ENCODE measurements at places on chromosomes 2 and 18.

- no peak for DNase-seq
Observed at GRCh38 chr2:159793326-159793725, 4.7 kb downstream of the CD302 start.

DNA sequence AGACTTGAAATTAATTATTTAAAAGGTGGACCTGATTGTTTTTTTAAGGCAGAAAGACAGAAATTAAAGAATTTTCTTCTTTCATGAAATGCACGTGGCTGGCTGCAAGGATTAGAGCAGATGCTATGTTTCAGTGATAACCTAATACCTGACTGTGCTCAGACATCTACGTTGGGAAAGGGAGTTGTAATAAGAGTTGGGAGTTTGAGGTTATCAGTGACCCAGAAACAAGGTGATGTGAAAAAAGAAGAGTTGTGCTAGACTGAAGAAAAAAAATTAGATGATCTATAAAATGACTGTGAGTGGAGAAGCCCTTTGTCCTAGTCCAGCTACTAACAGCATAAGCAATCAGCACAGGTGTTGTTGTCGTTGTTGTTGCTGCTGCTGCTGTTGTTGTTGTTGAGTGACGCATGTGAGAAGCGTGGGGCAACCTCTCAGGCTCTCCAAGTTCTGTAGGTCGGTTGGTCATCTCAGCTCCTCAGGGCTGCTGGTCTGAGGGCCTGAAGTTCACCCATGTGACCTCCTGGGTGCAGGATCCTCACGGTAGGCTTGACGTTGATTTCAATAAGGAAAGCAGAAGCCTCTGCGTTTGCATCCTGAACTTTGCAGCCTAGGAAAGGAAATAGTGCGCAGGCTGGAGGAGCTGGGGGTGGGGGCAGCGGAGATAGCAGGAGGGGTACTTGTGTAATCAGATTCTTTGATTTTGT, 7.6 kb downstream of the POU3F3 start:
- no peak for DNase-seq

GRCh38 chr2:19687017-19687659, 214.6 kb downstream of the TTC32 start:
- no peak for DNase-seq

DNA sequence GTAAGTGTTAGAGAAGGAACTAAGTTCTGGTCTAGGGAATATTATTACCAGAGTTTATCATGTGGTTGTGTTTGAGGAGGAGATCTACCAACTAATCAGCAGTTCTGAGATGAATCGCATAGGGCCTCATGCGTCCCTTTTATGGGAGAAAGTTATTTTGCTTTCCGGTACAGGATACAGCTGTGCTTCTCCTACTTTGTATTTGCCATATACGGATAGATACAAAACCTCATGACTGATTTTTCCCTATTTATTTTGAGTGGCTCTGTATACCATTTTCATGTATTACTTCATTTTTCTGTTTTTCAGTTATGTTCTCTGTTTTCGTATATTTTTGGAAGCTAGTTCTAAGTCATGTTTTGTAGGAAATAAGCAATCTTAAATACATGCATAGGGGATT, 66.8 kb downstream of the ACSL3 start:
- no peak for DNase-seq

GRCh38 chr18:32122039-32122438, 30.4 kb downstream of the RNF138 start:
- no peak for DNase-seq

GRCh38 chr2:127261804-127262406, 32.0 kb downstream of the ERCC3 start:
- no peak for DNase-seq

DNA sequence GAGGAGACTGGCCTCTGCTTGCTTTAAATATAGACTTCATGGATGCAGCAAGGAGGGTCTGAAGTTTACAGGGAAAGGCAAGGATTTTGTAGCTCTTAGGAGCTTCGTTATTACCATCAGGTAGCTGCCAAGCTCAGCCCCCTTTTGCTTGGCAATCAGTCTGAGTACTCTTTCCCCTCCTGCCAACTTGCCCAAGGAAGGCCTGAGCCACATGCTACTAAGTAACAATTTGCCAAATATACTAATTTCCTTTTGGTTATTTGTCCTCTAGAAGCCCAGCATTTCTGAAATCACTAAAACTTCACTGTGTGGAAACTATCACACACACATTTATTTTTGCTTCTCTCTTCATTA, 85.5 kb upstream of the ITPRID2 start:
- DNase-seq = no peak

DNA sequence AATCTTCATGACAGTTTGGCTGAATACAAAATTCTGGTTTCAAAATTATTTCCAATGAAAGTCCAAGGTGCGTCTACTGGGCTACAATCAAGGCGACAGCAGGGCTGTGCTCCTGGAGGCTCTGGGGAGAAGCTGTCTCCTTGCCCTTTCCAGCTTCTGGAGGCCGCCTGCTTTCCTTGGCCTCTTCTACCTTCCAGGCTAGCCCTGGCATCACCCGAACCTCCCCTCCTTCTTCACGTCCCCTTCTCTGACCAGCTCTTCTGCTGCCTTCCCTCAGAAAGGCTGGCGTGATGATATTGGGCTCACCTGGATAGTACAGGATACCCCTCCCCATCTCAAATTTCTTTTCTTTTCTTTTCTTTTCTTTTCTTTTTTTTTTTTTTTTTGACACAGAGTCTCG, 115.5 kb downstream of the KCNF1 start:
- DNase-seq = no peak

- DNase-seq = no peak
Observed at GRCh38 chr2:217195016-217195415, 335.2 kb upstream of the TNP1 start.

GRCh38 chr2:110106642-110107041, 9.0 kb downstream of the MALL start:
- no peak for DNase-seq

Data from stimulated activated CD4-positive, alpha-beta T cell treated with anti-CD3 and anti-CD28 coated beads, TNF-alpha, amount 100 ng/mL, for 48 hours (primary cell).